ENCODE measurements at places on chromosomes 12 and 14.
A peak's percentile ranks its signal among the peaks of the same experiment; 100 is the strongest.

DNA sequence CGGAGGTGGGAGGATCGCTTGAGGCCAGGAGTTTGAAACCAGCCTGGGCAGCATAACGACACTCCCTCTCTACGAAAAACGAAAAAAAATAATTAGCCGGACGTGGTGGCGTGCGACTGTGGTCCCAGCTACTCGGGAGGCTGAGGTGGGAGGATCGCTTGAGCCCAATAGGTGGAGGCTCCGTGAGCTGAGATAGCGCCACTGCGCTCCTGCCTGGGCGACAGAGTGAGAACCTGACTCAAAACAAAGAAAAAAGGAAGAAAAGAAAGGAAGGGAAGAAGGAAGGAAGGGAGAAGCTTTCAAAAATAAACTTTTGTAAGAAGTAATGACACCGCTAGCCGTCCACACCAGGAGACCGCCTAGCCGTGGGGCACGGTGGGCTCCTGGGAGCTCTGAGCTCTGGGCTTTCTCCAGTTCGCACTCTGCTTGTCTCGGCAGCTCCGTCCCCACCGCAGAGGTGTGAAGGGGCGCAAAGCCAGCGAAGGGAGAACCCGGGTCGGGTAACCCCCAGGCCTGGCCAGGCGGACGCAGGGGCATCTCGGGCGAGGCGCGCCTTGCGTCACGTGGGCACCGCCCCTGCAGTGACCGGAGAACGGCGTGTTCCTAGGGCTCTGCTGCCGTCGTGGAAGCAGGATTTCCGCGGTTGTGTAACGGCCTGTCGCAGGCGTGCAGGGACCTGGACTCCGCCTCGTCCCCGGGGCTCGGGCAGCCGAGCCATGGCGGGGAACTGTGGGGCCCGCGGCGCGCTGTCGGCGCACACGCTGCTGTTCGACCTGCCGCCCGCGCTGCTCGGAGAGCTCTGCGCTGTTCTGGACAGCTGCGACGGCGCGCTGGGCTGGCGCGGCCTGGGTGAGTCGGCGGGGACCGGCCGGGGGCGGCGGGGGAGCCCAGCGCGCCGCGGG is at the start of gene IRAK3:
Gene IRAK3 (plus strand): TSS at position 631 of the 902 bp plus-strand sequence. CDS start 86 bp downstream, at position 717.
- no peak for DNase-seq

DNA sequence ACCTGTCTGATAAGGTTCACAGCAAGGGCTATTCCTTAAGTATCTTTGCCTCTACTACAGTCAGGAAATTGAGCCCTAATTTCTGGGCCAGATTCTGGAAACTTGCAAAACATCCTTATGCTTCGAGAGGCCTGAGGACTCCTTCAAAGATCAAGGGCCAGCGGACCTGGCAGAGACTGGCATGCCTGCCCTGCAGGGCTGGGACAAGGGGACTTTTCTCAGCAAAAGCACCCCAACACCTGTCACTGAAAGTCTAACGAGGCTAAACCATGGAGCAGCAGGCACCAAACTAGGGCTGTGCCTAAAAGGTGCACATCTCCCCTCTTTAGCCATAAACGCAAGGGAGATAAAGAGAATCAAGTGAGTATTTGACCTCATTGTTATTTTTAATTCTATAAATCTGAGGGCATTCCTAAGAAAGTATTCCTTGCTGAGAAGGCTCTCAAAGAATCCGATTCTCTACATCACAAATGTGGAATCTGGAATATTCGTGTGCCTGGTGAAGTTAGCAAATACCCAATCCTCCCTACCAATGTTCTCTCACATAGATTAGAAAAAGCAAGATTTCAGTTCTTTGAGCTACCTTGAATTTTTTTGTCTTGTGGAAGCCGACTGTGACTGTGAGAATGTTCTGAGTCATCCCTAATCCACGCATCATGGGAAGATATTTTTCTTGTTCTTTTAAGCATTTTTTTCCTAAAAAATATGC is 328.2 kb upstream of the NOVA1 start:
- DNase-seq, result no peak

DNA sequence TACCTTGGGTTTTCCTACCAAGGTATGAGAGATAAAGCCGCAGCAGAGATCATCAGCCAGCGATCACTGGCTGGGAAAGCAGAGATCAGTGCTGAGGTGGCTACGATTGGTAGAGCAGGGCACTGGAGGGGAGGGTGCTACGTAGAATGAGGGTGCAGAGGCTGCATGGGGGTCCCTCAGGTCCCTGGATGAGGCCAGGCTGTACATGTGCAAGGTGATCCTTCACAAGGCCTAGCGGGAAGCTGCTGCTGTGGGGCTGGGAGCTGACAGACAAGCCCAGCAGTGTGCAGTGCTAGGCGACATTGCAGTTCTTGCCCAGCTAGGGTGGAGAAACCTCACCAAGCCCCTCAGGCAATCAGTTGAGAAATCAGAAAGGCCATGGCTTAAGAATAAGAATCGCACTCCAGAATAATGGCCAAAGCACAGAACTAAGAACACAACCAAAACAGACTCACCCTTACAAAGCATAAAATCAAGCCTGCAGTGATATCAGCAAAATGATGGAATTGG is 37.2 kb upstream of the GPR132 start:
- DNase-seq, result no peak

GRCh38 chr12:107134558-107134957 is 41.2 kb upstream of the CRY1 start:
- peak; percentile 6 for DNase-seq

DNA sequence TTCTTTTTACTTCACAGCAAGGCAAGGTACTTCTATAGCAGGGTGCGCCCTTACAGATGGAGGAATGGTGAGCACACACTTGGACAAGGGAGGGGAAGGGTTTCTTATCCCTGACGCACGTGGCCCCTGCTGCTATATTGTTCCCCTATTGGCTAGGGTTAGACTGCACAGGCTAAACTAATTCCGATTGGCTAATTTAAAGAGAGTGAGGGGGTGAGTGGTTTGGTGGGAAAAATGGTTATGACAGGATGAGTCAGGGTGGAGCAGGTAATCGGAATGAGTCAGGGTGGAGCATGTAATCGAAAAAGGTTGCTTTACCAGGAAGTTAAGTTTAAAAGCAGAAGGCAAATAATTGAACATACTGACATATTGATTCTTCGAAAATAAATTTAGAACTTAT is 23.7 kb upstream of the RAB21 start:
- DNase-seq, result no peak

DNA sequence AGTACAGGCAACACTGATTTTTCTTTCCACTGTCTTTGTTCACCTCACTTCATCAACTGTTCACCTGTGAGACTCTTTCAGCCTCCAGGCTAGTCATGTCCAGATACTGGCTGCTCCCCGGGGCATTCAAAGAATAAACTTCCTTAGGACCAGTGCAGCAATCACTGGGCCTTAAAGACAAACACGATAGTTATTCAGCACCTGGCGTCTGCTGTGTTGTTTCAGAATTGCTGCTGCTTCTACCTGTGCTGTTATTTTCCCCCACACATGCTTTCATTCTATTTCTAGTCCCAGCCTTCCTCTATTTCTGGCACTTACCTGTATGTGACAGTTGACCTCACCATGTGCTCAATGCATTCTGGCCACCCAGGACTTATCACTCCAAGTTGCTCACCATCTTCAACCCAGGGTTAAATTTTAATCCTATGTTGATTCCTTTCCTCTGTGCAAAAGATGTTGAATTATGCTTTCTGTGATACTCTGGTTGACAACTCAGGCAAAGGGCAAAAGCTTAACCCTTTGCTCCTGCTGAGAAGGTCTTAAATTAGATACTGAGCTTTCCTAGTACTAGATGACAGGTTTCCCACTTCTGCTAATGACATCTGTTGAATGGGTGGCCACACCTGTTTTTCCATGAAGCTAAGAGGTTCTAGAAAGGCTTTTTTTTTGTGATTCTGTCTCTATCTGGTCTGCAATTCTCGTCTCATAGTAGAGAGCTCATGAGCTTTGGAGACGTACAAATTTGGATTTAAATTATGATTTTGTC is 41.4 kb downstream of the PTPRQ start:
- DNase-seq, result no peak

- no peak for DNase-seq
Measured at GRCh38 chr12:55707219-55707671, 459 bp downstream of the ITGA7 start.

- no peak for DNase-seq
Measured at GRCh38 chr12:45944771-45945170, 45.6 kb downstream of the SCAF11 start.

DNA sequence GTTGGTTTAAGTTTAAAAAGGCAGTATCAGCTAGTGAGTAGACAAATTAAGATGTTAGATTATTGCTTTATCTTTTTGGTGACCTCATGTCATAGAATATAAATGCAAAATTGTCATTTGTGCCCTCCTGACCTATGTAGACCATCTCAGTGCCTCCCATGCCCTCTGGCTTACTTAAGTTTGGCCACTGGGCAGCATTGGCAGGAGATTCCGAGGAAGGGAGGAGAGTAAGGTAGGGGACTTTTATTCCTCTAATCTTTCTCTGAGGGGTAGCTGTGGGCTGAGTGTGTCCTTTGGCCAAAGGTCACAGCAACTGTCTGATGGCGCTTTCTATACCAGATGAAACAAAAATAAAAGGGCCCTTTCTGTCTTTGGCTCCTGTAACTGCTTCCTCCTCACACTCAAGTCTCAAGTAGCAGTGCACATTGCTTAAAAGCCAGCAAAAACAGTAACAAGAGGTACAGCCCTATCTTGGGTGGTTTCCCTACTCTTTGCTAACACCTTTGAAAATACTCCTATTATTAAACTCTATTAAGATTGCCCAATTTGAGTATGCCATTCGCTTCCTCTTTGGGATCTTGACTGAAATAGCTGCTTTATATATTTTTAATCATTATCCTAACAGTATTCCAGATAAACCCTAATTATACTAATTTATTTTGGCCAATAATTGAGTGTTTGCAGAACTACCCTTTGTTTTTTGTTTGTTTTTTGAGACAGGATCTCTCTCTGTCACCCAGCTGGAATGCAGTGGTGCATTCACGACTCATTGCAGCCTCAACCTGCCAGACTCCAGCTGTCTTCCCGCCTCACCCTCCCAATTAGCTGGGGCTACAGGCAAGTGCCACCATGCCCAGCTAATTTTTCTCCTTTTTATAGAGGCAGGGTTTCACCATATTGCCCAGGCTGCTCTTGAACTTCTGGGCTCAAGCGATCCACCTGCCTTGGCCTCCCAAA is 56.5 kb upstream of the KCNH3 start:
- DNase-seq, result no peak

- no peak for DNase-seq
Measured at GRCh38 chr12:44525806-44526654, 350.1 kb downstream of the NELL2 start.

DNA sequence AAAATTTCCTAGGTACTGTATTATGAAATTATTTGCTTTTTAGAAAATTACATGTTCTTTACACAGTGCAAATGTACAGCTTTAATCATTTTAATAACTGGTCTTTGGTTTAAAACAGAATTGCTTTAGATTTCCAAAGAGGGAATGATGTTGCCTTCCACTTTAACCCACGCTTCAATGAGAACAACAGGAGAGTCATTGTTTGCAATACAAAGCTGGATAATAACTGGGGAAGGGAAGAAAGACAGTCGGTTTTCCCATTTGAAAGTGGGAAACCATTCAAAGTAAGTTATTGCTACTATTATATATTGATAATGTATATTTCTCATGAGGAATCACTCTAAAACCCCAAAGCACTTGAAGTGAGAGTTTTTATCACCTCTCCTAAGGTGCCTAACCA is 13.4 kb downstream of the LGALS3 start:
- DNase-seq, result no peak

- DNase-seq, result no peak
Measured at GRCh38 chr12:48691826-48692487, 9.9 kb upstream of the KANSL2 start.

DNA sequence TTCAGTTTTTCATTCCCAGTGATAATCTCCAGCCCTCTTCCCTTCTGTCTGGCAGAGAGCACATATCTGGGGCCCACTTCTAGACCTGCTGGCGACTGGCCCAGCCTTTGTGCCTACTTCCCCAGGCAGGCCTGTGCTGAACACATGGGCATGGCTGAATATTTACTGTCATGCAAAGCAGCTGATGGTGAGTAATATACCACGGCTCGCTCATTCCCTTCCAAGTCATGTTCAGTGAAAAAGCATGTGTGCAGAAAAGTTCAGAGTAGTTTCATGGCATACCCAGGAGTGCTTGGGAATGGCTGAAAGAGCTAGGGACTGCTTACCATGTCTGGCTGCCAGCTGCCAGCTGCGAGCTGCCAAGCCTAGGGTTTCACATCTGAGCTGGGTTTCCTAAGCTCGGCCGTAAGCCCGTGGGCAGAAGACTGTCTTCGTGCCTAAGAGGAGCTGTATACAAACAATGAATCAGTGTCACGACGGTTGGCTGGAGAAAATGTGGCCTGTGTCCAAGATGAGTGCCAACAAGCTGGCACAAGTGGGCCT is 179.9 kb upstream of the PELI2 start:
- DNase-seq, result no peak
